Spleen (tissue), 13 donors: ENCODE measurements at places on chromosomes 5 and 9. TPM values are rescaled to one million over a fixed set of nuclear protein-coding genes. Genes with fewer than 3 reads are reported as not detected.

GPR151 gene
- total RNA-seq = not detected

ZNF454 gene
- total RNA-seq = 2.2 TPM

SPAG8 gene
- total RNA-seq = 1.4 TPM

COL23A1 gene
- 3.8 TPM for total RNA-seq

SAPCD2 gene
- total RNA-seq = 6.0 TPM

INSL6 gene
- total RNA-seq = not detected

ABO gene
- total RNA-seq = 2.1 TPM

GRCh38 chr9:97591535-97591934 is 41.6 kb downstream of the TSTD2 start:
- no peak for DNase-seq

GRCh38 chr9:126379661-126380360 is 53.2 kb downstream of the MVB12B start:
- DNase-seq = no peak

DNA sequence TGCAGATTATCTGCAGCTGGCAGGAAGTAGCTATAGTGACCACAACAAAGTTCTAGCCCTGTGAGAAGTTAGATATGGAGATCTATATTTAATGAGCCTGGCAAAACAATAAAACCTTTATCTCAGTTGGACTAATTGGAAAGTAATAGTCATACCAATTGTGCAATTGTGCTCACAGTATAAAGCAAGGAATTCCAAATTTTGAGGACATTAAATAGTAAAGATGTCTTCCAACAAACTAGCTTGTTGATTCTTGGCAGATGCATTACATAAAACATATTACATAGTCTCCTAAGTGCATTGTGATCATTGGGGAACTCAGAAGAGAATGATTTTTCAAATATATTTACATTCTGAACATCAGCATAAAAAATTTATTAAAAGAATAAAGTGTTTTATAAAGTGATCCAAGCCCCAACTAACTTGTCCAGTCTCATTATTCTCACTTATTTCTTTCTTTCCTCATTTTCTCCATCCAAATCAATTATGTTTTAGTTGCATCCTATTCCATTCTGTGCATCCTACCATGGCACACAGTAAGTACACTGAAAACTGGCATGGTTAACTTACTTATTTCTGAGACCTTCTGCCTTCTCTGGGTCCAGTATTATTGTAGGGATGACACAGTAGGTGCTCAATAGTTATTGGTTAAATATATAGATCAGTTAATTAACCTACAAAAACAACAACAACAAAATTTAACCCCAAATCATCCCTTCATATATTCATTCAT is 977.2 kb upstream of the NUDT12 start:
- no peak for DNase-seq

- peak; percentile 18 for DNase-seq
These were observed 85.4 kb upstream of the FSTL4 start for GRCh38 chr5:133697536-133698258.

- DNase-seq = peak; percentile 64
These were observed 266.2 kb upstream of the IRX1 start for GRCh38 chr5:3329427-3329826.

- peak; percentile 93 for DNase-seq
These were observed 607 bp downstream of the UHRF2 start for GRCh38 chr9:6413365-6414246.

DNA sequence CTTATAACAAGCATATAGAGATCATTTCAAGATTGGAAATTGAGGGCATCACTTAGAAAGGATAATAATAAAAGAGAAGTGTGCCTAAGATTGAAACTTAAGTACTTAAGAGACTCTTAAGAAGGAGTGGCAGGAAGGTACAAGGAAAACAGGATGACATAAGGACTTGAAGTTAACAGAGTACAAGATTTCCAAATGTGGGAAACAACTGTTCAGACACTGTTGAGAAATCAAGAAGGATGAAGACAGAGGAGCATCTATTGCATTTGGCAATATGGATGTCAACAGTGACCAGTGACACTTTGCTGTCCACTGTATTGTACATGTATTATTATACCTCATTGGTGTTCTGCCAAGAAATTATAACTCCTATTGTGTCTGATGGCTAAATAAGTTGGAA is 157.8 kb upstream of the PTGER4 start:
- DNase-seq = no peak

GRCh38 chr9:95086564-95086955 is 230.9 kb downstream of the FANCC start:
- DNase-seq = peak; percentile 53

- no peak for DNase-seq
These were observed 86.2 kb downstream of the DENND1A start for GRCh38 chr9:123843703-123844102.

DNA sequence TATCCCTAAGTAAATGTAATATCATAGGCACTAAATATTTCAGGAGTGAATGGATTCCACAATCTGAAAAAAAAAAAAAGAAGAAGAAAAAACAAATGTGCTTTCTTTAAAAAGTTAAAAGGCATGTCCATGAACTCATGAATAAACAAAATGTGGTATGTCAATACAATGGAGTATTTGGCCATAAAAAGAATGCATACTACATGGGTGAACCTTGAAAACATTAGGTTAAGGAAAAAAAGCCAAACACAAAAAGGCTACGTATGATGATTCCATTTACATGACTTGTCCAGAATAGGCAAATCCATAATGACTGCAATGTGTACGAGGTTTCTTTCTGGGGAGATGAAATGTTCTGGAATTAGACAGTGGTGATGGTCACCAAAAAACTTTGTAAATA is 45.3 kb downstream of the FNIP1 start:
- no peak for DNase-seq

GRCh38 chr9:123343443-123344191 is 12.4 kb upstream of the CRB2 start:
- DNase-seq = no peak
